Activated T-cell treated with anti-CD3 and anti-CD28 coated beads, Interleukin-2, amount 50 U/mL, for 48 hours (primary cell): ENCODE measurements at places on chromosomes 13 and 19.

DNA sequence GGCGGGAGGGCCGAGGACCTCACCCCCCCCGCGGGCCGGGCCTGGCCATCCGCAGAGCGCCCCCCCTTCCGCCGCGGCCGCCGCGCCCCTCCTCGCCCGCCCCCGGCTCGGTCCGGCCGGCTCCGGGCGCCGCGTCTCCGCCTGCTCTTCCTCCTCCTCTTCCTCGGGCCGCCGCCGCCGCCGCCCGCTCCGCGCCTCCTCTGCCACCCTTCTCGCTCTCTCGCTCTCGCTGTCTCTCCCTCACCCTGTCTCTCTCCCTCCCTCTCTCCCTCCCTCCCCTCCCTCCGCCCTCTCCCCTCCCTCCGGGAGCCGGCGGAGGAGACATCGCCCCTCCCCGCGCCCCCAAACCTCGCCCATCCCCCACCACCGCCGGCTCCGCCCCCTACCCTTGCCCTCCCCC, at the start of gene SHANK1:
Gene SHANK1, minus strand, starts transcription at position 237 of the 400 bp plus-strand sequence. CDS start 2,883 bp downstream, outside the sequence.
- DNase-seq: no peak

DNA sequence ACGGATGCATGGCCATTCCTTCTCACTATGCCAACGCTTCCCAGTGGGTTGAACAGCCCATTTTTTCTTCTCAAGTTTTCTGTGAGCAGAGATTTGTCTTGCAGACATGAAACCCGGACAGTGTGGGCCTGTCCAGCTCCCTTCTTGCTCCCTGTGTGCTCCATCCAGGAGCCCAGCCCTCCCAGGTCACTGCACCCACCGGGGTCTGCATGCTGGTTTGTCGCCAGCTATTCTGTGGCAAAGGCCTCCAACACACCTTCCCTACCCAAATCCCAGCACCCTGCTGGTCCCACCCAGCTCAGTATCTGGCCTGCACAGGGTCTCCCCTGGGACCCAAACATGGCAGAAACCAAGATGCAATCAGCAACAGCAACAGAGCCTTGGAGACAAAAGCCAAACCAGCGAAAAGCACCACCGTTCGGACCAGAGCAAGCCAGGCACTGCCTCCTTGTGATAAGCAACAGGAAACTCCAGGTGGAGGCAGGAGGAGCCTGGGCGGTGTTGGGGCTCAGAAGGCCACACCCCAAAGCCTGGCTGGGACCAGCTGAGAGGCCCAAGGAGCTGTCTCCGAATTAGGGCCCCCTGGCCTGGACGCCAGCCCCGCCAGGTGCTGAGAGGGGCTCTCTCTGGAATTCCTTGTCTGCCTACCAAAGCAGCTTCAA, 12.2 kb upstream of the SPACA7 start:
- no peak for DNase-seq

DNA sequence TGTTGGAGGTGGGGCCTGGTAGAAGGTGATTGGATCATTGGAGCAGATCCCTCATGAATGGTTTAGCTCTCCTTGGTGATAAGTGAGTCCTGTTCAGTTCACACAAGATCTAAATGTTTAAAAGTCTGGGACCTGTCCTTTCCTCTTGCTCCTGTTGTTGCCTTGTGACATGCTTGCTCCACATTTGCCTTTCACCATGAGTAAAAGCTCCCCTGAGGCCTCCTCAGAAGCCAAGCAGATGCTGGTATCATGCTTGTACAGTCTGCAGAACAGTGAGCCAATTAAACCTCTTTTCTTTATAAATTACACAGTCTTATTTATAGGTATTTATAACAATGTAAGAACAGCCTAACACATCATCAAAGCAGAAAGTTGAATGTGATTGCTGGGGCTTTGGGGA, 24.2 kb upstream of the RFC3 start:
- no peak for DNase-seq

- no peak for DNase-seq
These were observed 11.6 kb downstream of the ZNF578 start for GRCh38 chr19:52464798-52465470.

DNA sequence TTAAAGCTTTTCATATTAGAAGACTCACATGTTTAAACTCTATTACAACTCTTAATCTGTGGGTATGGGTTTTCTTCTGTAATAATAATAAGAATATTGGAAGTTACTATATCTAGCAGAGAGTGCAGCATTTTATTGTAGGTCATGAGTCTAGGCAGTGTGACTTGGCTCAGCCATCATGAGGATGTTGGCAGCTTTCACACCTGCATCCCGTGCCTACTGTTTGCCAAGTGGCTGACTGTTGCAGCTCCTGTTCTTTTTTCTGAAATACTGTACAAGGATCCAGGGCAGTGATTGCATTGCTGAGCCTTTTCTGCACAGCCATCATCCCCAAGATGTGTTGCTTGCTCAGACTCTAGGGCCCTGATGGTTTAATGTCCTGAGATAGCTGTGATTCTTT, 47.4 kb downstream of the MTUS2 start:
- DNase-seq: no peak
